Left lung (tissue), 14 donors: ENCODE measurements at places on chromosomes 4 and X. TPM values are rescaled to one million over a fixed set of nuclear protein-coding genes. Genes with fewer than 3 reads are reported as not detected.

NAT8L gene
- total RNA-seq, result 0.23 TPM

CENPVL1 gene
- not detected for total RNA-seq

TCEAL3 gene
- 21.3 TPM for total RNA-seq

SCML1 gene
- total RNA-seq, result 7.7 TPM

AKAP4 gene
- total RNA-seq, result not detected

INPP4B gene
- total RNA-seq, result 11.8 TPM

MTMR8 gene
- total RNA-seq, result 2.5 TPM

HPGD gene
- total RNA-seq, result 62.6 TPM

ARAF gene
- 93.1 TPM for total RNA-seq

BEX2 gene
- 19.3 TPM for total RNA-seq

SSX2B gene
- not detected for total RNA-seq

ASB9 gene
- total RNA-seq, result 4.3 TPM

ADH7 gene
- 1.4 TPM for total RNA-seq
